ENCODE measurements at places on chromosomes 1 and 21. TPM values are rescaled to one million over a fixed set of nuclear protein-coding genes. Genes with fewer than 3 reads are reported as not detected.

GRCh38 chr21:45836268-45836655 is 145.3 kb upstream of the COL6A1 start:
- DNase-seq = peak; percentile 68

DNA sequence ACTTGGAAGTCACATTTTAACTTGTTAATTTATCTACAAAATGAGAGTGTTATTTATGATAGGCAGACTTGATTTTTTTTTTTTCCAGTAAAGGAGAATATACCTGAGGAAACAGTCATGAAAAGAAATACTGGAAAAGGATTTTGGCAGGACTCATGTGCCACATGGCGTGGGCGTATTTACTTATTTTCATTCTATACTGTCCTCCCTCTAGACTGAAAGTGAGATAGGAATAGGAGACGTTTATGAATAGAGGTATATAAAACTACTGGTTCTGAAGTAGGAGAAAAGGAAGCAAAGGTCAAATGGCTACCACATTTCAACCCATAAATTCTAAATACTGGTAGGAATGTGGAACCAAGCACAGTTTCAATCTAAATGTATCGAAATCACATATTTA is 94.8 kb upstream of the MPC2 start:
- DNase-seq = no peak

DNA sequence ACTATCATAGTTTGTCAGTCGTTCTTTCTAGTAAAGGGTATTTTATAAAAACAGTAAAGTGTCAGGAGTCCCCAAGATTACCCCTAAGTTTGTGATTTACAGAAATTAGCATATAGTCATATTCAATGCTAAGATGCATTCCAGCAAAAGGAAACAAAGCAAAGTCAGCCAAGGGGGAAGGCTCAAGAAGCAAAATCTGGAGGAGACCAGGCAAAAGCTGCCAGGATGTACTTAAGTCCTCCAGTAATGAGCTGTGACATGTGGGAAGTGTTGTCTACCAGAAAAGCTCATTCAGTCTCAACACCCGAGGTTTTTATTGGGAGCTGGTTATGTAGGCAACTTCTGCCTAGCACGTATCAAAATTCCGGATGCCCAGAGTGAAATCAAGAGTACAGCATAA is 373.4 kb upstream of the TMPRSS15 start:
- no peak for DNase-seq

DNA sequence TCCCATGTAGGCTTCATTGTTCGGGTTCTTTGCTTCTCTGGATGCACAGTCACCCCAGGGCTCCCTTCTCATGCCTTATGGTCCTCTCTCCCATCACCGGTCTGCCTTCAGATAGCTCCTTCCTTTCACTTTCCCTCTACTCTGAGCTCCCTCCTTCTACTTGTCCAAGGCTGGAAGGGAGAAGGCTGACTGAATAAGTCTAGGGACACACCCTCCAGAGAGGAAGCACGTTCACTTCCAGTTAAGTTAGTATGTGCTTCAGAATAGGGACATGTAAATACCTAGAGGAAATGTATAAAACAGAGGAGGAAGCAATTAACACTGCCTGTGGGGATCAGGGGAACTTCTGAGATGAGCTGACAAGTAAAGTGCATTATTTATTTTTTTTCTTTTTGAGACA is 23.5 kb downstream of the CXADR start:
- no peak for DNase-seq

- DNase-seq = no peak
These were observed 34.3 kb upstream of the MTF1 start for GRCh38 chr1:37893673-37894072.

DNA sequence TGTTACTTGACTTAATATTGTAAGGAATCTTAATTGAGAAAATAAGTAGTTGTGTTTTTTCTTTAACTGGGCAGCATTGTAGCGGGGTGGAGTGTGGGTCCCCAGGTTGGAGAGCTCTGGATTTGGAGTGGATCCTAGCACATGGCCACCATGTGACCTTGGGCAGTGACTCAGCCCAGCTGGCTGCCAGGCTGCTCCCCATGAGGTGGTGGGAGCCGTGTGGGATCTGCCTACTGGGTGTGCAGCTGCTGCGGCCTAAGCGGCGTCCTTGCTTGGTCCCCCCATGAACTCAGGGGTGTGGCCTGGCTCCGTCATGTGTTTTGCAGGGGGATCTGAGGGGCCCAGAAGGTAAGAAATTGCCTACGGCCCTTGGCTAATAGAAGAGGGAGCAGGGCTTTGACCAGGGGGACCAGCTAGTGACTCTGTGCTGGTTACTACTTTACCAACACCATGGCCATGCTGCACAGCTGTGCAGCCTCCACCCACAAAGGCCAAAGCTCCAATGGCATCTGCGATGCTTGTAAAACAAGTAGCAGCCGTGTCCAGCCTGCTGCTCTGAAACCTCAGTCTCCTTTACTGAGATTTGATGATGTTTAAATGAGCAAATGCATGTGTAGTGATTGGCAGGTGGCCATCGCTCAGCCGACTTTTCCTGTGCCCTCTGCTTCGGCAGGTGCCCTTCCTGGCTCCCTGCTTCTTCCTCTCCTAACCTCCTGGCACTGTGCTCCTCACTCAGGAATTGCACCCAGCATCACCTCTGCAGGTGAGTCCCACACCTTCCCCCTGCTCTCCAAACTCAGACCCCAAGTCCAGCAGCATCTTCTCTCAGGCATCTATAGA is 68.3 kb downstream of the ADARB1 start:
- no peak for DNase-seq

DNA sequence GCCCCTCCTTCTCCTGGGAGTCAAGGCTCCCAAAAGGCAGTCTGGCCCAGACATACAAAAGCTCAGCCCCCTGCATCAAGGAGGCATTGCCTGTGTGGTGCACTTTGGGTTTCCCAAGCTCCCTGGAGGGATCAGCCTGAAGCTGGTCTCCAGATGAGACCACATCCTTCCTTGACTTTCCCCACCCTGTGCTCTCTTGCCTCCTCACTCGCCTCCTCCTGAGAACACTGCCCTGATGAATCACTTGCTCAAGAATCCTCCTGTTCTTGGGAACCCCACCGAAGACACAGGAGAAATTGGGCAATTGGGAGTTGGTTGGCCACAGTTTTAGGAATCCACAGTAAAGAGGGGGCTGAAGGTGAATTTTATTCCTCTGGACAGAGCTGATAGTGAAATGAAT is 34.8 kb upstream of the LYST start:
- no peak for DNase-seq

GRCh38 chr1:116847190-116847589 is 62.5 kb upstream of the PTGFRN start:
- DNase-seq = no peak

The ESRRG gene
- 26.2 TPM for total RNA-seq

The CLDN17 gene
- not detected for total RNA-seq

The SPRR1B gene
- 274 TPM for total RNA-seq

The OR2L8 gene
- total RNA-seq = not detected

Measured in type B pancreatic cell (in vitro differentiated cells).